Small intestine (tissue), 16 donors: ENCODE measurements at places on chromosomes 16 and 17.

- DNase-seq: no peak
Observed at GRCh38 chr16:12267491-12267890, 291.0 kb downstream of the SNX29 start.

GRCh38 chr17:73118951-73119391, 26.5 kb upstream of the SLC39A11 start:
- DNase-seq: peak; percentile 8

DNA sequence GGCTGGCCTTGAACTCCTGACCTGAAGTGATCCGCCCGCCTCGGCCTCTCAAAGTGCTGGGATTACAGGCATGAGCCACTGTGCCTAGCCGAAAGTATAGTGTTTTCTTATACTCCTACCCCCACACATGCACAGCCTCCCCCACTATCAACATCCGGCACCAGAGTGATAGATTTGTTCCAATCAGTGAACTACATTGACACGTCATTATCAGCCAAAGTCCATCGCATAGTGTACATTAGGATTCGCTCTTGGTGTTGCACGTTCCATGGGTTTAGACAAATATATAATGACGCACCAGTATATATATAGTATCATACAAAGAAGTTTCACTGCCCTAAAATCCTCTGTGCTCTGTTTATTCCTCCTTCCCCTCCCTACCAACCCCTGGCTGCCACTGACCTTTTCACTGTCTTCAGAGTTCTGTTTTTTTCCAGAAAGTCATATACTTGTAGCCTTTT, 11.9 kb upstream of the TM4SF5 start:
- DNase-seq: peak; percentile 97

DNA sequence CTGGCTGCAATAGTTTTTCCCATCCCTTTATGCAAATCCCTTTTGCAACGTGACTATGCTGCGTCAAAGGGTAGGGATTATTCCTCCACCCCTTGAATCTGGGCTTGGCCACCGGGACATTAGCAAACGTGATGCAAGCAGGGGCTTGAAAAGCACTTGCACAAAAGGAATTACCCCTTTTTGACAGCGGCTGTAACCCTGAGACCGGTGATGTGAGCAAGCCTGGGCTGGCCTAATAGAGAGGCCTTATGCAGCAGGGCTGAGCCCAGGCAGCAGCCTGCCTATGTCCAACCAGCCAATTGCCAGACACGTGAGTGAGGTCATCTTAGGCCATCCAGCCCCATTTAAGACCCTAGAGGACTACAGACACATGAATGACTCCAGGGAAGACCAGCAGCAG, 30.4 kb upstream of the PAFAH1B1 start:
- no peak for DNase-seq

DNA sequence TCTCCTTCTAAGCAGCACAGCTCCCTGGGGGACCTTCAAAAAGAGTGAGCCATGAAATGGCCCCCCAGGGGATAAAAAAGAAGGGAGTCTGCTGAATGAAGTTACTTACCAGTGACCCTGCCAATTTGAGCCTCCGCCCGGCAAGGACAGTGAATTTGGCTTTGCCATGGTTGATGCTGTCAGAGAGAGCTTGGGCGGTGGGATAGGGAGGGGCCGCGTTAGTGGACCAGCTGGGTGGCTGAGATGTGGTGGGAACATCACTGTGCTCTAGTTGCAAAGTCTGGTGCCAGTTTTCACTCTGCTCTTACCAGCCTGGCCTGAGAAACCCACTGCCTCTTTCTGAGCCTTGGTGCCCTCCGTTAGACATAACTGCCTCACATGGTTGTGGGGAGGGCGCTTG, 114.6 kb downstream of the MRM1 start:
- no peak for DNase-seq

DNA sequence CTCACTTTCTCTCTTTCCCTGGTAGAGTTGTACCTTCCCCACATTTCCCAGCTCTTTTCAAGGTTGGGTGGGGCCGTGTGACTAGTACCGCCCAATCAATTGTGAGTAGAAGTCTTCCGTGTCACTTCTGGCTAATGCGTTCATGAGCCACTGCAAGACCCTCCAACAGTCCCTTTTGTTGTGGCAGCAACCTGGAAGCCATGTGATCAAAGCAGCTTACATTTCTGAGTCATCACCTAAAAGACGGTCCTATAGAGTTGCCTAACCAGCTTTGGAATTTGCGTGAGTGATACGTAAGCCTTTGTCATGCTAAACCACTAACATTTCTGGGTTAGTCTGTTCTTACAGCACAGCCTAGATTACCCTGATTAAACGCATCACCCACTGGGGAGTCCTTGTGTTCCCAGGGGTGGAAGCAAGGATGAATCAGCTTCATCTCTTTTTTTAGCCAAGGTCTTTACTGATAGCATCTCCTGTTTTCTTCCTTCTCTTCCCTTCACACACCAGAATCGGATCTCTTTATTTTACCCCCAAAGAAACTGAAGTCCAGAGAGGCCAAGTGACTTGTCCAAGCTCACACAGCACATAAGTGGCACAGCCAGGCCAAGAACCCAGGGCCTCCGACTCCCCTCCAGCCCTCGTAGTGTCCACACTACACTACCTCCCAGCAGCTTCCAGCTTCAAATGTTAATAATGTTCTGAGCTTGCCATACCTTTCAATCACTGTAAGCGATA, 366.3 kb upstream of the XYLT1 start:
- no peak for DNase-seq

DNA sequence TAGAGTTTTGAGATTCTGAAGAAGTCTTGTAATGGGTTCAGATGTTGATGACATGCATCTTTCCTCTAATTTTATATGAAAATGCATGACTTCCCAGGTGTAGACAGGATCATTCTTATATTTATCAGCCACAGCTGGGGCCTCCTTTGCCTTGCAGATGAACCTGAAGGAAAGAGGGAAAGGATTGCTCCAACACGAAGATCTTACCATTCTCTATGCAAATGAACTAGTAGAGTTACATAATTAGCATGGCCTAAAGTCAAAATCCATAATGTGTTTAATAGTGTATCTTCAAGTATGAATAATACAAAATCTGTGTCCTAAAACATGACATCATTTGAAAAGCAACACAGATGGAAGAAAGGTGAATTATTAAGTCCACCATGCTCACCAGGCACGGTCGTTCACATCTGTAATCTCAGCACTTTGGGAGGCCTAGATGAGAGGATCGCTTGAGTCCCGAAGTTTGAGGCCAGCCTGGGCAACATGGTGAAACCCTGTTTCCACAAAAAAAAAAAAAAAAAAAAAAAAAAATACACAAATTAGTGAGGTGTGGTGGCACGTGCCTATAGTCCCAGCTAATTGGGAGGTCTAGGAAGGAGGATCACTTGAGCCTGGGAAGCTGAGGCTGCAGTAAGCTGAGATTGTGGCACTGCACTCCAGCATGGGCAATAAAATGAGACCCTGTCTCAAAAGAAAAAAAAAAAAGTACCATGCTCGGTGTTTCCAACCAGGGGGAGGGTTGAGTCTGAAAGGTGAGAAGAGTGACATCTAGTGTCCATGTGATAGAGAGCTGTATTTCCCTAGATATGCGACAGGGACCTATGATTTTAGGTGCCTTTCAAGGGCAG, 6.3 kb downstream of the VWA3A start:
- peak; percentile 59 for DNase-seq

GRCh38 chr17:19456016-19456927, 45.2 kb downstream of the RNF112 start:
- DNase-seq: no peak

- no peak for DNase-seq
Observed at GRCh38 chr17:40371261-40371929, 6.9 kb upstream of the GJD3 start.

GRCh38 chr17:44363613-44364159, at the start of gene FAM171A2:
Gene FAM171A2, minus strand, starts transcription at chr17:44363853. Its CDS starts 139 bp downstream, at chr17:44363714.
- peak; percentile 82 for DNase-seq

GRCh38 chr17:28865946-28866752, 11.3 kb downstream of the ERAL1 start:
- DNase-seq: no peak

- DNase-seq: no peak
Observed at GRCh38 chr16:75865736-75866135, 139.4 kb upstream of the CPHXL start.

- no peak for DNase-seq
Observed at GRCh38 chr16:49460786-49461470, 87.3 kb downstream of the C16orf78 start.

DNA sequence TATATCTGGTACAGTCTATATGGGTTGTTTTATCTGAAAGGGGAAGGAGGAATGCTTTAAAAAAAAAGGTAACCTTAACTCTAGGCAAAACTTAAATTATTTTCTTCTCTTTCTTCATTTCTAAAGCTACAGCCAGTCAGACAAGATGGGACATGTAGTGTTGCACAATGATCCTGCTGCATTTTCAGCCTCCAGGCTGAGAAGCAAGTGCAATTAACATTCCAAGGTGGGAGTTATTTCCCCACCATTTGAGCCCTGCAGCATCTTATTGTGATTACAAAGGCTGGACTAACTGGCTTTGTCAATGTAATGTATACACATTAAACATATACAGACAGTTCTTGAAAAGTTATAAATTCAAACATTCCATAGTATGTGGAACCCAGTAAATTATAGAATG, 22.6 kb upstream of the NF1 start:
- DNase-seq: peak; percentile 31

- DNase-seq: no peak
Observed at GRCh38 chr17:50976951-50977472, 110.9 kb upstream of the TOB1 start.

DNA sequence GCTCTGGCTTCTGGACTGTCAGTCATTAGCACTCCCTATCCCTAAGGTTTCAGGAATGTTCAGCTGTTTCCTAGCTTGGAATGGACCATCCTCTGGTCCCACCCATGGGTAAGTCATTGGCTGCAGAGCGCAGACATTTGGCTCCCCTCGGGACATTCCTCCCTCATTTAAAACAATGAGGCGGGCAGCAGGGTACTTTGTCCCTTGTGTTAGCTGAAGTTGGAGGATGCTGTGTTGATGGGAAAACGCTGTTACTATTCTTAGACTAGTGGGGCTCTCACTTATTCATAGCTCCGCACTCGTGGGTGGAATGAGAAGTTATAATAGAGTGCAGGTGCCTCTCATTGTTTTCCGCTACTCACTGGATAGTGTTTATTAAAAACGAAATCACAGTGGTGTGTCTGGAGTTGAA, 673.8 kb downstream of the WWOX start:
- DNase-seq: no peak

GRCh38 chr17:7233701-7234082, 625 bp downstream of the DVL2 start:
- no peak for DNase-seq

DNA sequence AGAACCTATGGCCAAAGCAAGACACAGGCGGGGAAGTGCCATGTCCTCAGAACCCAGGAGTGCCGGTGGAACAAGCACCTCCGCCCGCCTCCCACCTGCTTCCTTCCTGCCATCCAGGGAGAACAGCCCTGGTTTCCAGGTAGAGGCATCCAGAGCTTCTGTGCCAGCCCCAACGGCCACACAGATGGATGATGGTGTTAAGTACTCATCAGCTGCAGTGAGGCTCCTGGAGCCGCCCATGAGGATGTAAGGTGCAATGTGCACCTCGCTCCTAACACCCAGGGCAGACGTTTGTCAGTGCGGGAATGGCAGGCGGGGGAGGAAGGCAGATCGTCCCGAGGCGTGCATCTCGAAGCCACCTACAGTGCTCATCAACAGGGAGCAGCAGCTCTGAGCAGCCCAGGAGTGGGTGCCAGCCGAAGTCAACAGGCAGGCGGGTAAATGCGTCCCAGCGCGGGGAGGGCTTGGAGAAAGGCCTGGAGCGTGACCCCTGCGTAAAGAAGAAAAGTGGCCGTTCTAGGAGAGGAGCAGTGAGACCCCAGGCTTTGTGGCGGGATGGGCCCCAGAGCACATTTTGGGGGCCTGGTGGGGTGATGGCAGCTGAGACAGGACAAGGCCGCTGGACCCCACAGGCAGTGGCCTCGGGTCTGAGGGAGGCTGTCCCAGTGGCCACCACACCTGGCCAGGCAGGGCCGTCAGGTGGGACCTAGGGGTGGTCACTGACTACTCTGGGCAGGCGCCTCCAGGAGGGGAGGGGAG, 46.1 kb upstream of the ACSF3 start:
- no peak for DNase-seq

DNA sequence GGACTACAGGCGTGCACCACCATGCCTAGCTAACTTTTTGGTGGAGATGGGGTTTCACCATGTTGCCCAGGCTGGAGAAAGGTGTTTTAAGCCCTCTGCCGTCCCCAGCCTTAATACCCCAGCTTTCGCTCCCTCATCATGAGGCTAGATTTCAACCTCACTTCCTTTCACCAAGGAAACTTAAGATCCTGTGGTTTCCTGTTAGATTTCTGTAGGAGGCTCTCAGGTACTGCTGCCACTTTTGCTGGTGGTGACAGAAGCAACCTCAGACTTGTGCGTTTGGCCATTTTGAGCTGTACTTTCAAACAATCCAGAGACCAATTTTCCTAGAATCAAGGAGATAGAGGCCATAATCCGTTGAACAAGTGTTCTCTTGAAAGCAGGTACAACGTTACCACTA, 36.2 kb downstream of the MPHOSPH6 start:
- no peak for DNase-seq

GRCh38 chr17:2436316-2436905, 35.6 kb upstream of the MNT start:
- DNase-seq: no peak

DNA sequence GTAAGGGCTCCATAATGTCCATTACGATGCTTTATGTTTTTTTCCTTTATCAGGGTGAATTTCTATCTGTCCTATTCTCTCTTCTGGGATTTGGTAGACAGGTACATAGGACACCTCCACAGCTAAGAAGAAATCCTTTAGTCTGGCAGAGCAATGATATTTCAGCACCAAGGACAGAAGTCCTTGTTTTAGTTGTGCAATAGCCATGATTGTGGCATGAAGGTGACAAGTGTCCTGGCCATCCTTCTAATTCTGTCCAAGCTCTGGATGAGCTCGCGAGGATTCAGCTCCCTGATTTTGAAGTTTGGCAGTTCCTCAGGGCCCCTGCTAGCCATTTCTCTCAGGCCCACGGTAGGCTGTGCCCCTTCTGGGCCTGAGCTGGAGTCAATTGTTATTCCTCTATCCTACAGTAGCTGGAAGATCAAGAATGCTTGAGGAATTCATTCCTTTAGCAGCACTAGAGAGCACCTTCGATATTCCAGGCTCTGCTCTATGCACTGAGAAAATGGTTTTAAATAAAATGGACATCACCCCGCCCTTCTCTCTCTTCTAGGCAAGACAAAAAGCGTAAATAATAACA, 320.8 kb downstream of the XYLT1 start:
- DNase-seq: no peak

GRCh38 chr17:81345228-81346089, 49.8 kb upstream of the BAHCC1 start:
- DNase-seq: peak; percentile 87
